Chondrocyte (in vitro differentiated cells): ENCODE measurements at places on chromosomes 6 and 20. TPM values are rescaled to one million over a fixed set of nuclear protein-coding genes. Genes with fewer than 3 reads are reported as not detected.

GRCh38 chr6:56580271-56580670, 62.4 kb downstream of the DST start:
- H3K4me1 ChIP-seq: no peaks in the 10 kb centered on the region
- H3K4me3 ChIP-seq: no peak overlapping the region
- H3K36me3 ChIP-seq: peaks cover 15% of the 10 kb centered on the region
- no peak for DNase-seq
- no peaks in the 10 kb centered on the region for H3K27me3 ChIP-seq

DNA sequence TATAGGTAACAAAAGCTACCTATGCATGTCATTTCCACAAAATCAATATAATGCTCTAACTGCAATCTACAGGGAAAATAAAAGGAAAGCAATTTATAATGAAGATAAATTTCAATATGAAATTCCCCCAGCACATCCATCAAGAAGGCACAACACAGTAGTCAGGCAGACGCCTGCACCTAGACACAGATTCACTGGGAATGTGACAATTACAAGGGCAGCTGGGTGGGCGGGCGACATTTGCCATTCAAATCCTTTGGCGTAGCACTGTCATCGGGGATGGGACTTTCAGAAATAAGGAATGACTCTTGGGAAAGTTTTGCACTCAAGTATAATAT, 60.4 kb downstream of the SULF2 start:
- no peak overlapping the region for H3K27ac ChIP-seq
- no peak overlapping the region for H3K4me3 ChIP-seq
- peaks cover 29% of the 10 kb centered on the region for H3K4me1 ChIP-seq
- peaks cover 4% of the 10 kb centered on the region for H3K36me3 ChIP-seq

Gene SYNGAP1
- total RNA-seq: 24.2 to 32.6 TPM (median 24.7 TPM) in 3 replicates

DNA sequence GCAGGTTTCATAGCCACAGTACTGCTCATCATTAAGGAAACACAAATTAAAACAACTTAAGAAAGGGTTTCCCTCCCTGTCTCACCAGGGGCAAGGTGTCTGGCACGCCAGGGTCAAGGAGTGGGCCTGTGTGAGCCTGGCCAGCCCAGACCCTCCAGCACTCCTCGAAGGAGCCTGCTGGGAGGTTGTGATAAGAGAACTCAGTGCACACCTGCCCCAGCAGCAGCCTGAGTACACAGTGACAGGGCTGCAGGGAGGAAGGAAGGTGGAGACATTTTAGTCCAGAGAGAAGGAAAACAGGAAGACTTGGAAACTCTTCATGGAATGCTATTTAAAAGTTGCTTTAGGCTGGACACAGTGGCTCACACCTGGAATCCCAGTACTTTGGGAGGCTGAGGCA, 14.1 kb downstream of the NINL start:
- H3K36me3 ChIP-seq: peaks cover 7% of the 10 kb centered on the region
- H3K4me3 ChIP-seq: no peak overlapping the region
- no peaks in the 10 kb centered on the region for H3K27me3 ChIP-seq
- DNase-seq: no peak

Gene SNX9
- 31.7 to 47.1 TPM (median 43.9 TPM) in 3 replicates for total RNA-seq

GRCh38 chr6:13373488-13373886, 45.1 kb upstream of the TBC1D7 start:
- peaks cover 25% of the 10 kb centered on the region for H3K4me1 ChIP-seq
- no peak for DNase-seq
- H3K4me3 ChIP-seq: no peak overlapping the region
- H3K27me3 ChIP-seq: no peaks in the 10 kb centered on the region
- no peaks in the 10 kb centered on the region for H3K36me3 ChIP-seq
- H3K27ac ChIP-seq: peak overlapping the region; percentile 90

Gene IL17A
- not detected in 3 replicates for total RNA-seq

Gene SPTLC3
- total RNA-seq: 5.0 to 11.9 TPM (median 5.8 TPM) in 3 replicates

DNA sequence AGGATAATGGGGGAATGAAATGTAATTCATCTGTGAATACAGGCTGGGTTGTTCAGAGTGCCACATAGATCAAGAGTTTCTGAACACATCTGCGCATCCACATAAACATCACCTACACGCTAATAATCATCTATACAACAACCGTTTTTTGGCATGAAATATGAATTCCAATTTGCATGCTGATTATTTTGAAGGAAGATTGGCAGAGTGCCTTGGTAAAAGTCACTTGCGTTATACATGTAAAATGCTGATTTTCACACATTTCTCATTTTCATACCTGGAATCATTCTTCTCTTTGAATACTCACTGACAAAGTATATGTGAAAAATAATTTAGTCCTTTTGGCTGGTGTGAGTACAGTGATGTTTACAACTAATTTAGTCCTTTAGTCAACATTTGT, 17.7 kb downstream of the COL9A1 start:
- DNase-seq: no peak
- no peak overlapping the region for H3K4me3 ChIP-seq
- no peak overlapping the region for H3K27ac ChIP-seq
- no peaks in the 10 kb centered on the region for H3K36me3 ChIP-seq
- H3K4me1 ChIP-seq: peaks cover 10% of the 10 kb centered on the region
- H3K27me3 ChIP-seq: peaks cover 45% of the 10 kb centered on the region

GRCh38 chr6:1988843-1989242, 256.6 kb downstream of the GMDS start:
- H3K4me1 ChIP-seq: peaks cover 50% of the 10 kb centered on the region
- H3K4me3 ChIP-seq: no peak overlapping the region
- H3K27me3 ChIP-seq: no peaks in the 10 kb centered on the region
- H3K27ac ChIP-seq: no peak overlapping the region

DNA sequence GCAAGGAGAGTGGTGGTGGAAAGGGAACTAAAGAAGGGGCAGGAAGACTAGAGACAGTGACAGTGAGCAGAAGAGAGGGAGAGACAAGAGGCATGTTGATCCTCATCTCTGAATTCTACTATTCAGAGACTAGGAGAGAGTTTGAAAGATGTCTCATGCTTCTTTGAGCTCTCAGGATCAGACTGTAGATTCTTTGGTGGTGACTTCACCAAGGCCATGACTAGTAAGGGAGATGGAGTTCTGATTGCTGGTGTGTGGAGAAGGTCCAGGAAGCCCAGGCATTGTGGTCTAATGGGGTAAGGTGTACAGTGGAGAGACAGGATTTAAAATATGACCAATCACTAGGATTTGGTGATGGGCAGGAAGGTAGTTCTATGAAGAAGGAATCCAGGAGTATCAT, 713 bp downstream of the WFDC9 start:
- H3K27me3 ChIP-seq: peaks cover 25% of the 10 kb centered on the region
- DNase-seq: no peak
- H3K27ac ChIP-seq: no peak overlapping the region
- H3K36me3 ChIP-seq: no peaks in the 10 kb centered on the region
- H3K4me1 ChIP-seq: no peaks in the 10 kb centered on the region
- no peak overlapping the region for H3K4me3 ChIP-seq

GRCh38 chr20:15703171-15703911, 869.9 kb downstream of the KIF16B start:
- H3K4me1 ChIP-seq: peaks cover 19% of the 10 kb centered on the region
- no peak overlapping the region for H3K27ac ChIP-seq
- DNase-seq: no peak
- no peak overlapping the region for H3K4me3 ChIP-seq
- no peaks in the 10 kb centered on the region for H3K36me3 ChIP-seq

DNA sequence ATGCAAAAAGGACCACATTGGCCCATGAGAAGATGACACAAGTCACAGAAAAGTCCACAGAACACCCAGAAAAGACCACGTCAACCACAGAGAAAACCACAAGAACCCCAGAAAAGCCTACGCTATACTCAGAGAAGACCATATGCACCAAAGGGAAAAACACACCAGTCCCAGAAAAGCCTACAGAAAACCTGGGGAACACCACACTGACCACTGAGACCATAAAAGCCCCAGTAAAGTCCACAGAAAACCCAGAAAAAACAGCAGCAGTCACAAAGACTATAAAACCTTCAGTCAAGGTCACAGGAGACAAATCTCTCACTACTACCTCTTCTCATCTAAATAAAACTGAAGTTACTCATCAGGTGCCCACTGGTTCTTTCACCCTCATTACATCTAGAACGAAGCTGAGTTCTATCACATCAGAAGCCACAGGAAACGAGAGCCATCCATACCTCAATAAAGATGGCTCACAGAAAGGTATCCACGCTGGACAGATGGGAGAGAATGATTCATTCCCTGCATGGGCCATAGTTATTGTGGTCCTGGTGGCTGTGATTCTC, 11.2 kb downstream of the MUCL3 start:
- H3K27ac ChIP-seq: no peak overlapping the region
- H3K36me3 ChIP-seq: peaks cover 15% of the 10 kb centered on the region
- DNase-seq: no peak
- H3K4me1 ChIP-seq: peaks cover 9% of the 10 kb centered on the region
- peaks cover 58% of the 10 kb centered on the region for H3K27me3 ChIP-seq

Gene ELOVL2
- total RNA-seq: 18.1 to 41.3 TPM (median 18.2 TPM) in 3 replicates

DNA sequence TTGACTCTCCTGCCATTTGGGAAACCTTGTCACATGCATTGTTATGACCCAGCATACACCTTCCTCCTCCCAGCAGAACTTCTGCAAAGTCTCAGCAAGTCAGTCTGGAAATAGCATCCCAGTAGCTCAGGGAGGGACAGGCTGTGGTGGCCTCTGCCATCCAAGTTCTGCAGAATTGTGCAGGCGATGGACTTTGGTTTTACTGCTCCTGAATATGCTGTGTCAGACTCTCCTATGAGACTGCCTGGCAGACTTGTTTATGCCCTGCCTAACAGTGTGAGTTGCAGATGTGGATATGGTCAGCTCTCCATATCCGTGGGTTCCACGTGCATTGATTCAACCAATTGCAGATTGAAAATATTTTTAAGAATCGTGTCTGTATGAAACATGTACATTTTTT, 52.8 kb downstream of the SNRNP48 start:
- DNase-seq: no peak
- H3K27ac ChIP-seq: no peak overlapping the region
- no peaks in the 10 kb centered on the region for H3K36me3 ChIP-seq
- H3K4me1 ChIP-seq: peaks cover 6% of the 10 kb centered on the region
- no peak overlapping the region for H3K4me3 ChIP-seq

DNA sequence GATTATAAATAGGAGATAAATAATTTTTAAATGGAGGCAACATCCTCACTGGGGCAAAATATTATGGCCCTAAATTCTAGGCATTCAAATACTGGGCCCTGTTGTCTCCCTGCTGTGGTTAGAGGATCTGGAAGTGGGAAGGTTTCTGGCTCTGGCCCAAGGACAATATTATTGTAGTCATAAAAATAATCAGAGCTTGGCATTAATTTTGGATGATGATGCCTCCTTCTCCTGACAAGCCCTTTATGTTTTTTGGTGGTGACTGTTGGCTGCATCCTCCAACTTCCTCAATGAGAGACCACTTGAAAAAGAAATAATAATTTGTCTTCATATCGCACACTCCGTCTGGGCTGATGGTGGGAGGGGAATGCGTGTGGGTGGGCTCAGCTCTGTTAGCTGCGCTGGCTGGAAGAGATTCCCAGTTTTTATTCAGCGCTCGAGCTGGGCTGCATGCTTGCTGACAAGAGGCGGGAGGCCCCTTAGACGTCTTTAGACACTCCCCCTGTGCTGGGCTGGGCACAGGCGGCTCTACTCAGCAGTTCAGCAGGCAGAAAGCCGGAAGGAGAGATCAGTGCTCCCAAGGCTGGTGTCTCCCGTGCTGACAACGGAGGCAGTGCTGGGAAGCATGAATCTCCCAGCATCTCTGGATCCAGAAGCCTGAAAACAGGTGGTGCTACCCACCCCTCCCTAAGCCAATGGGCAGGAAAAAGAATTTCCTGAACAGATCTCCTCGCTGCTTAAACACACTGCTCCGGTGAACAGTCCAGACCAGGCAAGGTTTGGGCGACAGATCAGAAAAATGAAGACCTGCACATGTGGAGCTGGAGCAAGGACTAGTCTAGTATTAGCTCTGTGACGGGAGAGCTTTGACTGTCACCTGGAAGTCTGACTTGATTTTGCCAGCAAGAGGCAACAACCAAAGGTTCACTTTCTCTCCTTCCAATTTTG, 97.7 kb downstream of the SYCP2 start:
- H3K4me3 ChIP-seq: peak overlapping the region; percentile 59
- DNase-seq: no peak
- H3K27me3 ChIP-seq: peaks cover 21% of the 10 kb centered on the region
- peak overlapping the region; percentile 33 for H3K27ac ChIP-seq
- H3K4me1 ChIP-seq: peaks cover 24% of the 10 kb centered on the region

DNA sequence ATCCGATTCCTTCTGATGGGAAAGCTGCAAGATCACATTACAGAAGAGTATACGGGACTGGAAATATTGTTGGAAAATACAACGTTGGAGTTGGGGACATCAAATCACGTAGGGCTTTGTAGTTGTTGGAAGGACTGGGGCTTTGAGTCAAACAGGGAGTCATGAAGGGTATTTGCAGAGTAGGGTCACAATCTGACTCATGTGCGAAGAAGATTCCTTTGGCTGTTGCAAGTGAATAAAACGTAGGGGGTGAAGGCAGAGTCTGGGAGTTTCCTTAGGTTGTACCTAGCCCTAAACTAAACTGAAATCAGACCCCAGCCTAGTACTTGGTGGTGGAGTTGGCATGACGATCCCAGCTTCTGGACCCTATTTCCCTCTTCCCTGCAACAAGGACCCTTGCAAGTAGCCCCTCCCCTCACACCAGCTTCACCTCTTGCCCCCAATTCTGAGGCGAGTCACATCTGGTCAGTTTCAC, 32.3 kb downstream of the SNX5 start:
- no peaks in the 10 kb centered on the region for H3K27me3 ChIP-seq
- H3K36me3 ChIP-seq: peaks cover 12% of the 10 kb centered on the region
- no peak for DNase-seq
- H3K4me3 ChIP-seq: peak overlapping the region; percentile 53
- H3K4me1 ChIP-seq: peaks cover 90% of the 10 kb centered on the region

DNA sequence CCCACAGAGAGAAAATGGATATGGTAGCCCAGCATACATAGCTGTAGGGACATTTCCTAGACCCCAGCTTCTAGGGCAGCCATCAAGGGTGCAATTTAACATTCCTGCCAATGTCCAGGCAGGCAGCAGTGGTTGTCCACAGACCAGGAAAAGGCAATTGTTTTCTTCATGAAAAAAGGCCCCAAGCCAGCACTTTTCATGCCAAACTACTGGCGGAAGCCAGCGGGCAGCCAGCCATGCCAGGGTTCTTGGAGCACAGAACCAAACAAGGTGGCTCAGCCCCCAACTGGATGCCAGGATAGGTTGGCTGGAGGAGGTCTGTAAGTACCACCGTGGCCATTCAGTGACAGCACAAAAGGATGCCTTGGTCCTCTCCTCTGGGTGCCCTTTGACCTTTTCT, 94.6 kb downstream of the BANF2 start:
- no peak overlapping the region for H3K4me3 ChIP-seq
- H3K27ac ChIP-seq: no peak overlapping the region
- DNase-seq: no peak
- H3K27me3 ChIP-seq: no peaks in the 10 kb centered on the region

Gene SAMD5
- total RNA-seq: 9.2 to 23.9 TPM (median 9.4 TPM) in 3 replicates

Gene TINAG
- not detected in 3 replicates for total RNA-seq

DNA sequence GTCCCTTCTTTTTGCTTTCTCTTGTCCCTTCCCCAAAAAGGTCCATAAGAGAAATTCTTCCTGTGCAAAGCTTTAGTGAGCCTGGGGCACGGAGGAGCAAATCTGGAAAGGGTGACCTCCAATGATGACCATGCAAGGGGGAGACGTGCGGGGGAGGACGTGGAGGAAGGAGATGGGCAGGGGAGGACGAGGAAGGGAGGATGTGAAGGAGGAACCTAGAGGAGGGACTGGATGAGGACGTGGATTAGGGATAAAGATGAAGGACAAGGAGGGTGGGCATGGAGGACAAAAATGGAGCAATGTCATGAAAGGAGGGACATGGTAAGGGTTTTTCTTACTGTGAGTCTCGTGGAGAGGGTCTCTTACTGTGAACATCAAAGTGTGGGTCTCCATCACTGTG, 139.5 kb downstream of the ERMARD start:
- no peak overlapping the region for H3K4me3 ChIP-seq
- no peak for DNase-seq
- no peak overlapping the region for H3K27ac ChIP-seq

Gene PPP1R14C
- 1.5 to 3.4 TPM (median 3.3 TPM) in 3 replicates for total RNA-seq

- H3K27me3 ChIP-seq: no peaks in the 10 kb centered on the region
- no peaks in the 10 kb centered on the region for H3K4me1 ChIP-seq
- no peak for DNase-seq
- H3K27ac ChIP-seq: peak overlapping the region; percentile 45
- no peak overlapping the region for H3K4me3 ChIP-seq
These were observed 17.1 kb downstream of the SSR1 start for GRCh38 chr6:7295916-7296315.
